ENCODE measurements at places on chromosomes 1 and 21.

- no peak for DNase-seq
These were observed 23.6 kb downstream of the KIAA0319L start for GRCh38 chr1:35533586-35533985.

DNA sequence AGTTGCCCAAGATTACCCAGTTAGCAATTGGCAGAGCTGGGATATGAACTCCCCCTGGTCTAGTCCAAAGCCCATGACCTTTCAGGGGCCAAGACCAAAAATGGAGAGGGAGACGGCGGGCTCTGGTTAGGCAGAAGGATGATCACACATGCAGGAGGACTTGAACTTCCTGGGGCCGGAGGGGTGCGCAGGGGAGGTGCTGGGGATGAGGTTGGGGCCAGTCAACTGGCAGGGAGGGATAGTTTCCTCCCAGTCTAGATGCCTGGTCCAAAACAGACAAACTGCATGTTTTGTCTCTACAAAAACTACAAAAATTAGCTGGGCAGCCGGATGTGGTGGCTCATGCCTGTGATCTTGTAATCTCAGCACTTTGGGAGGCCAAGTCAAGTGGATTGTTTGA lies 78.1 kb downstream of the NKAIN1 start:
- no peak for DNase-seq

GRCh38 chr1:226034482-226034881 lies 28.0 kb upstream of the H3-3A start:
- no peak for DNase-seq

DNA sequence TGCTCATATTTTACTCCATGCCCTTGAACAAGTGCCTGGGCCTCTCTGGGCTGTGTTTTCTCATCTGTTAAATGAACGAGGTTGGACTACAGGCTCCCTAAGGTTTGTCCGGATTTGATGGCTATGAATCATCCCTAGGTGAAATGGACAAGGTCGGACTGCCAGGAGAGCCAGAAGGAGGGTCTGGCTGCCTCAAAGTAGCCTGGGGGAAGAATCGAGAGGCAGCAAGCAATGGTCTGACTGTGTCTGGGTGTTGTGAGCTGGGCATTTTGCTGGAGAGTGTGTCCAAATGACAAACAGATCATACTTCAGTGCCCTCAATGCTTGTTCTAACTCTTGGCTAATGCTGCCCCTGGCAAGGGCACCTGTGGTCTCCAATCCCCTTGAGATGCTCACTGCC lies 730.9 kb downstream of the PTPRU start:
- no peak for DNase-seq

- no peak for DNase-seq
These were observed 34.2 kb upstream of the LRRC8C start for GRCh38 chr1:89598450-89599331.

DNA sequence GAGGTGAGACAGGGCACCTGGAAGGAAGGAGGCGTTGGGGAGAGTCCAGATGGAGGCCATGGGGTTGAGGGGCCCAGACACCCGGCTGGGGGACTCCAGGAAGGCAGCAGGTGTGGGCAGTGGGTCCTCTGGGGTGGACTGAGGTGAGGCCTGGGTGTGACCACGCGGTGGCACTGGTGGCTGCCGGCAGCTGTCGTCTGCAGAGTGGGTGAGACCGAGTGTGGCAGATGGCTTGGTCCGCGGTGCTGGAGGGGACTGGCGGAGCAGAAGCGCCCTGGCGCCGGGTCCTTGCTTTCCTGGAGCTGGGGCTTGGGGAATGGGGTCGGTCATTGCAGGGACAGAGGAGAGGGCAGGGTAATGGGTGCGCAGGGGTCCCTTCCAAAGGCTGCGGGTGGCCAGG lies 12.5 kb downstream of the AGRN start:
- DNase-seq = no peak

GRCh38 chr1:5001466-5001865 lies 347.1 kb downstream of the AJAP1 start:
- DNase-seq = no peak

DNA sequence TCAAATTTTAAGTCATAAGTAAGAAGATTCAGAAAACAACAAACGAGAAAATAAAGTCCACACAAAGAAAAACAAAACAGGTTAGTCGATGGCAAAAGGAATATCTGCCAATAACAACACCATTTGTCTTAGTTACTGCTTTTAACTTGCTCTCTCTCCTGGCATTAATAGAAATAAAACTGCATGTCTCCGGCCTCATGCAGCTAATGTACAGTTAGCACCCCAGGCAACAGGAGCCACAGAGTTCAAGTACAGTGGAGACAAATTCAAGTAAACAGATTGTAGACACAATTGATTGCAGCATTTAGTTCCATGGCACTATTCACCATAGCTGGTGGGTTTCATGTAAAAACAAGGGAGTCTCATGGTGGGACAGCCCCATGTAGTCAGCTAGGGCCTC lies 33.5 kb downstream of the SUSD4 start:
- no peak for DNase-seq

DNA sequence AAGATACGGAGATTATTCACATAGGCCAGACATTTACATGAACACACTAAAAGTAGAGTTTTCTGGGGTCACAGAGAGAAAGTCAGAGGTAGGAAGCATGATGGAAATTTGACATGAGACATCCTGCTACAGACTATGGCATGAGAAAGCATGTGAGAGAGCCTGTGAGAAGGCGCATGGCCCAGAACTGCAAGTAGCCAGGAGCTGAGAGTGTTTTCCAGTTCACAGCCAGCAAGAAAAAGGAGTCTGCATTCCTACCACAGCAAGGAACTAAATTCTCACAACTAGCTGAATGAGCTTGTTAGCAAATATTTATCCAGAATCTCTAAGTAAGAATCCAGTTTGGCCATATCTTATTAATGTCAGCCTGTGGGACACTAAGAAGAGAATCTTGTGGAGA lies 673.3 kb downstream of the BRINP3 start:
- no peak for DNase-seq

GRCh38 chr1:37537378-37537777 lies 16.7 kb downstream of the SNIP1 start:
- peak; percentile 51 for DNase-seq

DNA sequence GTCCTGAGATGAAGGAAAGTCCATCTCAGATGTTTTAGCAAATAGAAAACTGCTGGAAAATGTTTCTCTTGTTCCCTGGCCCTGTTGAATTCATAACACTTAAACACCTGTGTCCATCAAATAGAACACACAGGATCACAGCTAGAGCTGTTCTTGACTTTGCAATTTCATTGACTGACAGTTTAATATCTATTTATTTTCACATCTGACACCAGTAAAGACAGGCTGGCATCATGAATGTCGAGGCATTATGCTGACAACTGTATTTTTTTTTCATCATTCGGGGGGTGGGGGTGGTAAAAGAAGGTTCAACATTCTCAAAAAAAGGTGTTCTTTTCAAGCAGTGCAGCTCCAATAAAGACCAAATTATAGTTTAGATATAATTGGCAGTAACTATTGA lies 591.2 kb upstream of the PTBP2 start:
- no peak for DNase-seq

DNA sequence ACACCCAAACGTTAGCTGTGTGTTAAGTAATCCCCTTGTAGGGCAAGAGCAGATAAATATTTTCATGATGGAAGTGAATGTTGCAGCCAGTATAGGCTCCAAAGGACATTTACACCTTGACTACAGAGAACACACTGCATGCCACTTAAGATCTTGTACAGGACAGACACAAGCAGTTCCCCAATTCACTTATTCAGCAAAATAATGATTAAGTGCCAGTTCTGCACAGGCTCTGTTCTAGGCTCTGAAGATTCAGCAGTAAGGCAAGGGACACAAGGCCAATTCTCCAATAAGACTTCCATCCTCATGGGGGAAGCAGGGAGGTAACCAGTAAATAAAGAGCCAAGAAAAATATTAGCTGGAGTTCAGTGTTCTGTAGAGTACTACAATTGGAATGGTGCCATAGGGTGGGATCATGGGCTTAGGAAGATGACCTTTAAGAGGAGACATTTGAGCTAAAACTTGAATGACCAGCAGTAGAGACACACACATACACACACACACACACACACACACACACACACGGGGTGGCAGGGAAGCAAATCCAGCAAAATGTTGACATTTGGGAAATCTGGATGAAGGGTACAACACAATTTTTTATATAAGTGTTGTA lies 199.9 kb upstream of the JUN start:
- no peak for DNase-seq

GRCh38 chr1:225155555-225155954 lies 226.1 kb downstream of the DNAH14 start:
- DNase-seq = no peak

DNA sequence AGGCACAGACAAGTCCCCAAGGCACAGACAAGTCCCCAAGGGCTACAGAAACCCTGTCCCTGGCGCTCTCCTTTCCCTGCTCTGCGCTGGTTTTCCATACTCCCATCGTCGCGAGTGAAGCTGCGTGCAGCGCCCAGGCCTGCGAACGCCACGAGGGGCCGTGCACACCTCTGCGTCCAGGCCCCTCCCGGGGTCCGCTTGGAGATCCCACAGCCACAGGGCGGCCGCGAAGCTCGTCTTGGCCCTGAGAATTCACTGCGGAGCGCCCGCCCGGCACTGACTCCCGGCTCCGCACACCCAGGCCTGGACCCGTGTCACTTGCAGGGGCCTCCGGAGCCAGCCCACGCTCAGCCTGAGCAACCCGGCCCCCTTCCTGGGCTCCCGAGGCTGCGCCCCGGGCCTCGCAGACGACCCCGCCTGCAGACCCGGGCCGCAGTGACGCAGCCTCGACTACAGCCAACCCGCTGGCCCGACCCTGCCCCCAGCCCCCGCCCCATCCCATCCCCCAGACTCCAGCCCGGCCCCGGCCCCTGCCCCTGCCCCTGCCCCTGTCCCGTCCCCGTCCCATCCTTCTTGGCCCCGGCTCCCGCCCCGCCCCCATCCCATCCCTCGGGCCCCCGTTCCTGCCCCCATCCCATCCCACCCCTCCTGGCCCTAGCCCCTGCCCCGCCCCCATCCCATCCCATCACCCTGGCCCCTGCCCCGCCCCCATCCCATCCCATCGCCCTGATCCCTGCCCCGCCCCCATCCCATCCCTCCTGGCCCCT lies 841 bp downstream of the POFUT2 start:
- DNase-seq = no peak

DNA sequence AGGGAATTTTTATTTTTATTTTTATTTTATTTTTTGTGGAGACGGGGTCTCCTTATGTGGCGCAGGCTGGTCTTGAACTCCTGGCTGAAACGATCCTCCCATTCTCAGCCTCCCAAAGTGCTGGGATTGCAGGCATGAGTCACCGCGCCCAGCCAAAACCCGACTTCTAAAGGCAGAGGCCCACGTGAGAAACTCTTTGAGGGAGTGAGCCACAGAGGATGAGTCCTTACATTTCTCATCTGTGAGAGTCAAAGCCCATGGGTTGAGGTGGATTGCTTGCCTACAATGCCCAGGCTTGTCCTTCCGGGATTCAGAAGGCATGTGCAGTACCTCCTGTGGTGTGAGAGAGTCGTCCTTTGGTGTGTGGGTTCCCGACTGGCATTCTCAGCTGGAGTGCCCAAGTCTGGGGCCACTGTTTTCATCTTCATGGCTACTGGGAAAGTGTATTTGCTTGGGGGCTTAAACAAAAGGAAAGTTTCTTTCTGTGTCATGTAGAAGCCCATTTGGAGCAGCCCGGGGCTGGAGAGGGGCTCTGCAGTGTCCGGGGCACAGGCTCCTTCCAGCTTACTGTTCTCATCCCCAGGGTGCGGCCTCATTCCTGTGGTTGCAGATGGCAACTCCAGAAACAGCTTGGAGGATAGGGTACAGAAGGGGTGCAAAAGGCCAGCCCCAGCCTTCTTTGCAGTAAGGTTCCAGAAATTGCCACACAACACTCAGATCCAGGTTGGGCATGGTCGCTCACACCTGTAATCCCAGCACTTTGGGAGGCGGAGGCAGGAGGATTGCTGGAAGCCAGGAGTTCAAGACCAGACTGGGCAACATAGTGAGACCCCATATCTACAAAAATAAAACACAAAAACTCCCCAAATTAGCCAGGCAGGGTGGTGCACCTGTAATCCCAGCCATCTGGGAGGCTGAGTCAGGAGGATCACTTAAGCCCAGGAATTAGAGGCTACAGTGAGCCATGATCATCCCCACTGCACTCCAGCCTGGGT lies 29.4 kb upstream of the CSF3R start:
- DNase-seq = peak; percentile 29

GRCh38 chr1:29664711-29665110 lies 428.4 kb downstream of the PTPRU start:
- DNase-seq = no peak

- no peak for DNase-seq
These were observed 124.1 kb downstream of the XCL2 start for GRCh38 chr1:168419736-168420135.

DNA sequence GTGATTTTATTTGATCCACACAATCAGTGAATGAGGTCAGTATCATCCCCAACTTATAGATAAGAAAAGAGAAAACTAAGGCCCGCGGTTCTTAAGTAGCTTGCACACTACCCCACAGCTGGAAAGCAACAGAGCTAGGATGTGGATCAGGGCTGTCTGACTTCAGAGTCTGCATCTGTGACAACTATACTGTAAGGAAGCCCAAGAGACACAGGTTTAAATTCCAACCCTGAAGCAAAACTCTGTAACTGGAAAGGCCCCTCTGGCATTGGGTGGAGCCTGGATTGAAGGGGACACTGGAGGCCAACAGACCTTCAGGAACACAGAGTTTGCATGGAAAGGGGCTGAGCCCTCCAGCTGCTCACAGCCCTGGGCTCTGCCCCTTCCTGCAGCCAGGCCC lies 40.2 kb downstream of the LGR6 start:
- DNase-seq = no peak

DNA sequence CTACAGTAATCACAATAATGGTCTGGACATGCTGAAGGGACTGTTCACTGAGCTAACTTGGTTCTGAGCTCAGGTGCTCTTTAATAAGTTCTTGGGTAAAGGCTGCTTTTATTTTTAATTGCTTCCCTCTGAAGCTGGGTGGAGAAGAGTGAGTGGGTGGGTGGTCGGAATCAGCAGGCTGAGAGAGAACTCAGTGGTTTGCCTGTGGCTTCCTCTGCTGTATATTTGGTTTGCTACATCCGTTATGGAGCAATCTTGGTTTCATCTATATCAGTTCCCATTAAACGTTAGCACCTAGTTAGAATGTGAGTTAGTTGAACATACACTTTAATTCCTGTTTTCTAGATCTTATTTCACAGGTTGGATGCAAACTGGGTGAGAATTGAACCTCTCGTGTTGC lies 23.3 kb downstream of the CNIH4 start:
- DNase-seq = no peak

- no peak for DNase-seq
These were observed 4.2 kb downstream of the KCNH1 start for GRCh38 chr1:211129776-211130175.
